ENCODE measurements at places on chromosomes 3 and 15.

- no peak for DNase-seq
These were observed 93.3 kb downstream of the ADAMTSL3 start for GRCh38 chr15:83747050-83747717.

- DNase-seq, result no peak
These were observed 20.7 kb downstream of the PPP1R2 start for GRCh38 chr3:195522254-195523023.

DNA sequence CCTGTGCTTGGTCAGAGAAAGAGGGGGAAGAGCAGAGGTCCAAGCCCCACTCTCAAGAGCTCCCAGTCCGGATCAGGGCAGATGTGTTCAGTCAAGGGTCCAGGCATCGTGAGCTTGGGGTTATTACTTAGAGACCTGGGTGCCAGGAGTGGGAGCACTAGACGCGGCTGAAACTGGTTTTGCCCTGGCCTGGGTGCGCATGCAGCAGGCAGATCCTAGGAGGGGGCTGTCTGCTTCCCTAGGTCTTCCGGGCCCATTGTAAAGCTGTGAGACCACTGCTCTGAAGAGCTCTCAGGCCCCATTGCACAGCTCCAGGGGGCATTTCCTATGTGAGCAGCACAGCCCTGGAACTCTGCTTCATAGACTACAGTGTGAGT lies 204.9 kb upstream of the LINGO1 start:
- no peak for DNase-seq

DNA sequence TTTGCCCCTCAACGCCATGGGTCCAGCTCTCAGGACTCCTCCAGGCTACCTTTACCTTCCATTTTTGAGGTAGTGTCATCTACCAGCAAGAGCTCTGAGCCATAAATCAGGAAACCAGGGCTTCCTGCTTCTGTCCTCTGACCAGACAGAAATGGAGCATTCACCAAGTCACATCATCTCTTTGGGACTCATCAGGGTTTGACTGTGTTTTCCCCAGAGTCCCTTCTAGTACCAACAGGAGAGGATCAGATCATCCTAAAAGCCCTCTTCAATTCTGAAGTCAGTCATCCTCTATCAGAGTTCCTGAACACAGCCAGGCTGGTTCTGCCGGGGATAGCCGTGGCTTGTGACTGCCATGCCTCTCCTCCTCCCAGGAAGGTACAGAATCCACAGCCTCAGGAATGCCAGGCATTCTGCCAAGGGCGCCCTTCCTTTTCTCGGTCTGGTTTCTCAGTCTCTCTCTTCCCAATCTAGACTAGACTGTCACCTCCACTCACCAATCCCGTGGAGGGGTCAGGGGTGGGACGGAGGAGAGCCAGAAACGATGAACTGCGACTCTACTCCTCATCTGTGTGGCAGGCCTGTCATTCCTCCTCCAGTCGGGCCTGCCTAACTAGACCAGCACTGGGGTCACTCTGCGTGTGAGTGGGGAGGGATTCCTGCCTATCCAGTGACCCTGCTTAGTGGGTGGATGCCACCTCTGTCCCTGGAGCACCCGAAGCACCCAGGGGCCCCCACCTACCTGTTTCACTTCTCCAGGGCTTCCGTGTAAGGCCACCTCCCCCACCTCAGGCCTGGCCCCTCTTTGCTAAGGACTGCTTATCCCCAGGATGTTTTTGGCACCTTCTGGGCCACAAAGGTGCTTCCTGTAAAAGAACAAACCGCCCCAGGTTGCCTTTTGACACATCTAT lies 30.9 kb downstream of the CCNL1 start:
- peak; percentile 27 for DNase-seq

DNA sequence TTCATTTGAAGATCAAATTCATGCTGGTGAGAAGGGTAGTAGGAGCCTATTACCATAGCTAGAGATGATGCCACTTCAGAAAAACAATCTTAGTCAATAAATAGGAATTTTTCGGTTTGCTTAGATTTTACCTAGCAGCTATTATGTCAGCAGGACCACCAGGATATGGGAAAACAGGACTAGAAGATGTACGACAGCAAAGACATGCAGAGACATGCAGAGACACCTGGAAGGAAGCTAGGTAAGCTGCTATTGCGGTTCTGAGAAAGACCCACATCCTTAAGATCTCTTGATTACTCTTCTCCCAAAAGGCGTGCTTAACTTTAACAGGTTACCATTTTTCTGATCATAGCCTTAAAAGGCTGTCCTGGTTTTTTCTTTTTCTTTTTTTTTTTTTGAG lies 64.8 kb upstream of the THSD4 start:
- no peak for DNase-seq

GRCh38 chr3:133881492-133881891 lies 14.2 kb downstream of the RAB6B start:
- DNase-seq, result no peak

- no peak for DNase-seq
These were observed 16.6 kb upstream of the LRRK1 start for GRCh38 chr15:100902436-100903167.

DNA sequence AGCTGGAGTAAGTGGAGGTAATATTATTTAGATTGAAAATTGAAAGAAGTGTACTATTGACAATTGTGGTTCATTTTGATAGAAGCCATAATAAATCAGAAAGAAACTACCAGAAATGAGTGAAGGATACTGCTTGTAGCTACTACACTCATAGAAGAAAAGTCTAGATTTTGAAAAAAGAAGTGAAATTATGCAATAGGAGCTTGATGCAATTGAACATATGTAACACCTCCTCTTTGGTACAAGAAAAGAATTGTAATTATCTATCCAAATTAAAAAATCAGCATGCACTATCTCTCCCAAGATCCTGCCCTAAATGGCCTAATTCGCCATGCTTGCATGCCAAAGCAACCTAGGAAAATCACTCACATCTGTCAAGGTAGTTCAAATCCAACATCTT lies 51.1 kb upstream of the CD200R1L start:
- no peak for DNase-seq

- no peak for DNase-seq
These were observed 247.6 kb upstream of the PROK2 start for GRCh38 chr3:72032441-72033135.

GRCh38 chr3:116140100-116140689 lies 305.1 kb downstream of the LSAMP start:
- no peak for DNase-seq

GRCh38 chr15:88649286-88649733 lies 10.5 kb downstream of the ISG20 start:
- DNase-seq, result peak; percentile 39

- no peak for DNase-seq
These were observed 11.4 kb downstream of the TIPARP start for GRCh38 chr3:156685752-156686151.

DNA sequence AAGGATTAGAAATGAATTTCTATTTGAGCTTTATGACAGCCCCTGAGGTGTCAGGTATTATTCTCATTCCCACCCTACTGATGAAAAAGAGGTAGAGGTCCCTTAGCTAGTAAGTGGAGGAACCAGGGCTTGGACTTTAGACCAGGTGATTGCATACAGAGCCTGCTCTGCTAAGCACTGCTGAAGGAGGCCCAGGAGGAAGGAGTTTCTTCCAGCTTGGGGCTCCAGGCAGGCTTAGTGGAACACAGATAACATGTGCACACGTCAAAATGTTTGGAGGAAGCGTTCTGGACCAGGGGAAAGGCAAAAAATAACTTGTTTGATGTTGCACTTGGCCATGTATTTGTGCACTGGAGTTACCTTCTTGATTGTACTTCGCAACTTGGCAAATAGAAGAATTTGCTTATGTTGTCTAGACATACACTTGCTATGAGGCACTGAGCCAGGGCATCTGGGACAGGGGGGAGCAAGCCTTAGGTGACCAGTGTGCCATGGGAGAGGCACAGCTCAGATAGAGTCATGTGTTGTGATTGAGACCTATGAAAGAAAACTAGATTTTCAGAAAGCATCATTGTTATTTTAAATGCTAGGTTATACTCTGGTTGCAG lies 22.4 kb downstream of the IFT122 start:
- DNase-seq, result no peak

DNA sequence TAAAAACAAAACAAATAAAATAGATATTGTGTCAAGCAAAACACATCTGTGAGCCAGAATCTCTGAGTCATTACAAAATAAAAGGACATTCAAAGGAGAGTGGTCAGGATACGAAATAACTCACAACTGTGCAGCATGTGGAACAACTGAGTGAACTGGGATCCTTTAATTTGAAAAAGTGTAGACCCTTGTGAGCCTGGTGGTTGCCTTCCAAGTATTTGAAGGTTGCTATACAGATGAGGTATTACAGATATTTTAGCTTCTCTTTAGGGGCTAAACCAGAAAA lies 26.7 kb downstream of the KCNMB2 start:
- DNase-seq, result no peak

- DNase-seq, result no peak
These were observed 251.6 kb downstream of the RPLP1 start for GRCh38 chr15:69704229-69704628.

GRCh38 chr3:186360779-186361178 lies 1.3 kb downstream of the DGKG start:
- no peak for DNase-seq

- no peak for DNase-seq
These were observed 4.1 kb upstream of the HDAC11 start for GRCh38 chr3:13475871-13476590.

DNA sequence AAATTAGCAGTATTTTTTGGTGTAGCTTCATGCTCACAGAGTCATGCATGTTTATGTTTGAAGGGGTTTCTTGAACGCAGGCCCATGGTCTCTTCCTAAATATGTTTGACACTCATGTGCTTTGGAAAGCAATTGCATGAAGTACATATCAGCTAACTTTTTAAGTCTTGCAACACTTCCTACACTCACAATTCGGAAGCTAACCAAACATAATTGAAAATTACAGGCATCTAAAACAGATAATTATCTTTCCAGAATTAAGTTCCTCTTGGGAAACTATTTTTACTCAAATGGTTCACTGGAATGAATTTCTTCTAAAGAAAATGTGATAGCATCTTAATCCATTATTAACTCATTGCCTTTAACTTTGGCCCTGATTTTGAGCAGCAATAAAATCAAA lies 438.9 kb downstream of the RAP2B start:
- no peak for DNase-seq
